Stimulated activated CD8-positive, alpha-beta memory T cell treated with anti-CD3 and anti-CD28 coated beads, Interleukin-7, amount 100 ng/mL, for 24 hours (primary cell): ENCODE measurements at places on chromosomes 12 and 14.

- DNase-seq: no peak
These were observed 10.8 kb downstream of the OR4Q3 start for GRCh38 chr14:19754172-19754571.

GRCh38 chr12:108371801-108372344 is 32.8 kb upstream of the CMKLR1 start:
- no peak for DNase-seq

- DNase-seq: no peak
These were observed 841.2 kb upstream of the FBXO33 start for GRCh38 chr14:40273417-40273816.

GRCh38 chr12:5395443-5396271 is 36.3 kb upstream of the NTF3 start:
- no peak for DNase-seq

DNA sequence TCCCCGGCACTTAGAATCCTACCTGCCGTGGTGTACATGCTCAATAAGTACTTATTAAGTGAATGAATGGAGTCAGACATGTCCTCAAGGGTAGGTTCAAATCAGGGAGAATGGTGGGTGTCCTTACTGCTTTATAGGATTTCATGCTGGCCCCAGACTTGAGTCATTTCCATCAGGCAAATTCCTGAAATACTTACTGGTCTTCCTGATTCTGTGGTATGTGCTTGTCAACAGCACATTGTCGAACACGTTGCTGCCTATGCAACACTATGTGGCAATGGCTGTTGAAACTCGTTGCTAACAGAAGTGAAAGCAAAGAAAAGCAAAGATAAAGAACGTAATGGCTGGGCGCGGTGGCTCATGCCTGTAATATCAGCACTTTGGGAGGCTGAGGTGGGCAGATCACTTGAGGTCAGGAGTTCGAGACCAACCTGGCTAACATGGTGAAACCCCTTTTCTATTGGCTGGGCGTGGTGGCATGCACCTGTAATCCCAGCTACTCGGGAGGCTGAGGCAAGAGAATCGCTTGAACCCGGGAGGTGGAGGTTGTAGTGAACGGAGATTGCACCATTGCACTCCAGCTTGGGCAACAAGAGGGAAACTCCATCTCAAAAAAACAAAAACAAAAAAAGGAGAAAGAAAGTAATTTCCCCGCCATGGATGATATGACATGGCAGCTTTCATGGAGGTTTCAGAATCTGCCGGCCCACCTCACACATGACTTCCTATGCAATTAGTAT is 214.9 kb downstream of the ZFP36L1 start:
- DNase-seq: no peak

- no peak for DNase-seq
These were observed 1.2 kb downstream of the TSPAN31 start for GRCh38 chr12:57746025-57746424.

DNA sequence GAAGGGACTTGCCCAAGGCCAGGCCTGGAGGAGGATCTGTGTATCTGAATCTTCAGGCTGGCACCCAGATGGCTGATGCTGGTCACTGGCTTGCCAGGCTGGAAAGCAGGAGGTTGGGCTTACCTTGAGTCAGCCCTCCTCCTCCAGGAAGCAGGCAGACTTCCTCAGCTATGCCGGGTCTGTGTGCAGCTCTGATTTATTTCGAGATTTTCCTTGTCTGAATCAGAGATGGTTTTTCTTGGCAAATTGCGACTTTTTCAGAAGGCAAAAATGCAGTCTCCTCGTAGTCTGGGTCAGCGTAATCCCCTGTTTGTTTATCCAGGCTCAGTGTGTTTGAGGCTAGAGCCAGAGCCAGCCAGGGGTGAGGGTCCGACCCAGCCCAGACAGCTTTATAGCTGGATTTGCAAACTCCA is 48.9 kb downstream of the SMOC1 start:
- no peak for DNase-seq

GRCh38 chr12:132056320-132056719 is 87.8 kb downstream of the DDX51 start:
- no peak for DNase-seq

- DNase-seq: no peak
These were observed 43.0 kb downstream of the EEA1 start for GRCh38 chr12:92886131-92886530.

DNA sequence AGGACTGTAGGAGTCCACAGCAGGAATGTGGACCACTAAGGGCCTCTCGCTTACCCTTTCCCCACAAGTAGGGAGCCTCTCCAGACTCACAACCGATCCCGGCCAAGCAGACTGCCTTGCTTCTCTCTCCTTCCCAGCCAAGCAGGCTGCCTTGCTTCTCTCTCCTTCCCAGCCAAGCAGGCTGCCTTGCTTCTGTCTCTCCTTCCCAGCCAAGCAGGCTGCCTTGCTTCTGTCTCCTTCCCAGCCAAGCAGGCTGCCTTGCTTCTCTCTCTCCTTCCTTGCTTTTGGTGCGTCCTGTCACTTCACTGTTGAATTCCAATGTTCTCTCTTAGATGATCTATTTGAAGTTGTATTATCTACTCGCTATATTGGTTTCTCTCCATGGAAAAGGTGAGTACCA is 32.6 kb upstream of the CCND2 start:
- DNase-seq: no peak

GRCh38 chr12:129234209-129234608 is 380.9 kb downstream of the GLT1D1 start:
- no peak for DNase-seq

- no peak for DNase-seq
These were observed 174.5 kb upstream of the CNOT2 start for GRCh38 chr12:70068743-70069142.

- DNase-seq: no peak
These were observed 85.8 kb downstream of the EXOC5 start for GRCh38 chr14:57182760-57183503.

GRCh38 chr12:6752167-6752920 is 597 bp downstream of the MLF2 start:
- no peak for DNase-seq

- DNase-seq: no peak
These were observed 1.4 kb downstream of the GUCY2C start for GRCh38 chr12:14694970-14695369.

DNA sequence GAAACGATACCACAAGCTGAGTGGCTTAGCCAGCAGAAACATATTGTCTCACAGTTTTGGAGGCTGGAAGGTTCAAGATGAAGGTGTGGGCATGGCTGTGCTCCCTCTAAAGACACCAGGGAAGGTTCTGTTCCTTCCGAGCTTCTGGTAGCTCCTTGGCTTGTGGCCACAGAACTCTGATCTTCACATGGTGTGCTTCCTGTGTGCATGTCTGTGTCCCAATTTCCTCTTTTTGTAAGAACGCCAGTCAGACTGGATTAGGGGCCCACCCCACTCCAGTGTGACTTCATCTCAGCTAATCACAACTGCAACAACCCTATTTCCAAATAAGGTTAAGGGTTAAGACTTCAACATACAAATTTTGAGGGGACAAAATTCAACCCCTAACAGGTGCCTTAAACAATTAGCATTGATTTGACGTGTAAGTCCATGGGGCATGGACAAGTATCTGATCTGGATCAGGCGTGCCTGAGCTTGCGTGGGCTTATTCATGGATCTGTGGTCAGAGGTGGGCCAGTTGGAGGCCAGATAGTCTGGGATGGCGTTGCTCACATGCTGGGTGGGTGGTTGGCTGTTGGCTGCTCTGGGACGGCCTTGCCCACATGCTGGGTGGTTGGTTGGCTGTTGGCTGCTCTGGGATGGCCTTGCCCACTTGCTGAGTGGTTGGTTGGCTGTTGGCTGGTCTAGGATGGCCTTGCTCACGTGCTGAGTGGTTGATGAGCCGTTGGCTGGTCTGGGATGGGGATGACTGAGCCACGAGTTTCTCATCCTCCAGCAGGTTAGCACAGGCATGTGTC is 88.5 kb downstream of the LGMN start:
- no peak for DNase-seq

DNA sequence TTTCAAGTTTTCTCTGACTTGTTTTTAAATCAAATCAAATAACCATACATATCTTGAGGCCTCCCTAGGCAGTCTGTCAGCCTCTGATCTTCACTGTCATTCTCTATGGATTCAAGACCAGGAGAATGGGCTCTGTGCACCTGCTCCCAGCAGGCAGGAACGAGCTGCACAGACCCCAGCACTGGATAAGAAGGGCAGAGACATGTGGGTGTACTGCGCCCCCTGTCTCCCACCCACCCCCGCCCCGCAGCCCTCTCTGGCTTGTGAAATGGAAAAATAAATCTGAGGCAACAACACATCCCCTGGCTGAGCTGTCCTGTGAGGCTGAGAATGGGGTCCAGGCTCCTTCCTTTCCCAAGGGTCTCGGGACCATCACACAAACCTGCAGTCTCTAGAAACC is 26.3 kb downstream of the CLMN start:
- DNase-seq: no peak

- DNase-seq: no peak
These were observed 122.9 kb upstream of the PCED1B start for GRCh38 chr12:46956451-46957035.

- no peak for DNase-seq
These were observed 102.2 kb downstream of the ERC1 start for GRCh38 chr12:1093166-1093751.

- DNase-seq: no peak
These were observed 397.1 kb upstream of the DCN start for GRCh38 chr12:91579516-91580263.

GRCh38 chr12:105418229-105418628 is 87.7 kb downstream of the C12orf75 start:
- DNase-seq: no peak

GRCh38 chr14:68626386-68626785 is 166.5 kb downstream of the ZFP36L1 start:
- DNase-seq: no peak

- DNase-seq: no peak
These were observed 11.7 kb downstream of the CINP start for GRCh38 chr14:102351023-102351422.

DNA sequence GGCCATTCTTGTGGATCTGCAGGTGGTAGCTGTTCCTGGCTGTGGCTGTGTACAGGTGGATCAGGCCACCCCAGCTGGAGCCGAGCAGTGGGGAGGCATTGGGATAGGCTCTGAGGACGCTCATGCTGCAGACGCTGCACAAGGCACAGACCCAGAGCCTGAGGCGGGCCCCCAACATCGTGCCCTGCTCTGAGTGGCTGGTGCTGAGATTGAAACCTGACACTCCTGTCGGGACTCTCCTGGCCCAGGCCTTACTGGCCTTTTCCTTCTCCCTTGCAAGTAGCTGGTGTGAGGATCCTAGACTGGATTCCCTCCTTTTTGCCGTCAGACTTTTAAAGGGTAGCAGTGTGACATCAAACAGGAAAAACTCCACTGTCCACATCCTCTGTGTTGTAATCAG is at the start of gene FGF23:
Gene FGF23, minus strand, starts transcription at position 308 of the 400 bp plus-strand sequence. Its CDS starts 130 bp downstream, at position 178.
- DNase-seq: no peak

- no peak for DNase-seq
These were observed 45.4 kb downstream of the A2ML1 start for GRCh38 chr12:8867786-8868185.

- DNase-seq: no peak
These were observed 7.4 kb downstream of the SMAGP start for GRCh38 chr12:51262758-51263177.

GRCh38 chr14:26685401-26685800 is 87.6 kb upstream of the NOVA1 start:
- no peak for DNase-seq
